NCI-H1694 (cell line): ENCODE measurements at places on chromosomes 12 and 14.
A peak's percentile ranks its signal among the peaks of the same experiment; 100 is the strongest.

GRCh38 chr14:35825968-35826217 lies 245 bp upstream of the BRMS1L start:
- no peak for DNase-seq

DNA sequence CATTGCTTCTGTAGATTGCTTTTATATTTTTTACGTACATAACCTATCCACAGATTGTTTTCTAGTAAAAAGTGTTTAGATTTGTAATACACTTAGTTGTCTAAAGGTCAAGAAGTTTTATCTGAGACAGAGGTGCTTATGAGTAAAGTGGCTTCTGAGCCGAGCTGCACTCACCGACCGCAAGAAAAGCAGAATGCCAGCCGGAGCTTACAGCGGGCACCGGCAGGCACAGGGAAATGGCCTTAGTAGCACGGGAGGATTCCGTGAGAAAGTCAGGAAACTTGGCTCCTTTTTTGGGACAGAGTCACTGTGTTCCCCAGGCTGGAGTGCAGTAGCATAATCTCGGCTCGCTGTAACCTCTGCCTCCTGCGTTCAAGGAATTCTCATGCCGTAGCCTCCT lies 29.8 kb downstream of the PIWIL1 start:
- no peak for DNase-seq

DNA sequence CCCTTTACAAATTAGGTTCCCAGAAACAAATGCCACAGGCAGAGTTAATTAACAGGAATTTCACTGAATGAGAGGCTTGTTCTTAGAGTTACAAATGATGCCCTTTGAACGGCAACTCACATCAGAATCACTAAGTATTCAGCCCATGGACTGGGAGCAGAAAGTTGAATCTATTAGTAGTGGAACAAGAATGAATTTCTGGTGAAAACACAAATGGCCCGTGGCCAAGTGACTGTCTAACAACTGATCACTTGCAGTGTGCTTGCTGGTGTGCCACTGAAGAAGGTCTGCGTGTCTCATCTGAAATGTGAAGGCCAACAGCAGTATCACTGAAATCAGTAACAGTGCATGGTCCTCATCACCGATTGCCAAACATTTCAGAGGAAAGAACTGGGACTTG lies 893.4 kb upstream of the TMEM132C start:
- DNase-seq = no peak

GRCh38 chr12:59940631-59941342 lies 345.0 kb downstream of the SLC16A7 start:
- no peak for DNase-seq

DNA sequence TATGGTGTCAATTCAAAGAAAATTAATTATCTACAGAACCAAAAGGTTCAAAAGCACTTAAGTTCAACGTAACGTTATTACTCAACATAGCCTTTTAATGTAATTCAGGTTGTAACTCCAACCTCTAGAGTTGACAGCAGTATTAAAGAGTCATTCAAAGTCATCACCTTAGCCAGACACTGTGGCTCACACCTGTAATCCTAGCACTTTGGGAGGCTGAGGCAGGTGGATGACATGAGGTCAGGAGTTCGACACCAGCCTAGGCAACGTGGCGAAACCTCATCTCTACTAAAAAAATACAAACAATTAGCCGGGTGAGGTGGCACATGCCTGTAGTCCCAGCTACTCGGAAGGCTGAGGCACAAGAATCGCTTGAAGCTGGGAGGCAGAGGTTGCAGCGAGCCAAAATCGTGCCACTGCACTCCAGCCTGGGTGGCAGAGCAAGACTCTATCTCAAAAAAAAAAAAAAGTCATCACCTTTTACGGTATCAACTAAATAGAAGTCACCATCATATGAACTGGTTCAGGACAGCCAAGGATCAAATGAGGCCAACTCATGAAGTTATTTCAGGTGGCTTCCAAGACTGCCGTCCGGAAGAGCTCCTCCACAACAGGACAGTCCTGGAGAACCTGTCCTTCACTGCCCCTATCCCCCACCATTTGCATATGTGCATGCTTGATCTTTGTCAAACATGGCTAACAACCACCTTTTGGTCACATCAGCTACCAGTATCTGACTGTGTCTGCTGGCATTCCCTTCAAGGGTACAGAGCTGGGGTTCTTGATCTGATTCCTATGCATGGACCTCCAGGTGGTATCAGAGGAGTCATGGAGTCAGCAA lies 4.2 kb downstream of the PPTC7 start:
- DNase-seq = no peak

DNA sequence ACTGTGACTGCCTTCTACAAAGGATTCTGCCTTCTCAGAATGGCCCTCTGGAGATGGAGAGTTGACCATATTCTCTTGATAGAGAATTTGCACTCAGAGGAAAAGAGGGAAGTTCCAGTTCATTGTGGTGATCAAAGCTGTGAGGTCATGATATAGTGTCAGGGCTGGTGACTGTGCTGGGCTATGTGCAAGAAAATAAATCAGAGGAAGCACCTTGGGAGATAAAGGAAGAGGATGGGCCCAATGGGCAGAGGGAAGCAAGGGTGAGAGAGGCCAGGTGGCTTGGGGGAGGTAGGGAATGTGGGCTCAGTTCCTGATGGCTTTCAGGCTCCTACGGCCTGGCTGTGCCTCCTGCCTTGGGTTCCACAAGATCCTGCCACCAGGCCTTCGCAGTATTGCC lies 145.8 kb downstream of the SLC8A3 start:
- DNase-seq = no peak

- no peak for DNase-seq
Measured at GRCh38 chr14:78152201-78153063, 17.7 kb upstream of the NRXN3 start.

GRCh38 chr14:77271113-77271710 lies at the start of gene NGB:
NGB (minus strand) TSS chr14:77271206; CDS start chr14:77270937, 269 bp downstream.
- DNase-seq = no peak

DNA sequence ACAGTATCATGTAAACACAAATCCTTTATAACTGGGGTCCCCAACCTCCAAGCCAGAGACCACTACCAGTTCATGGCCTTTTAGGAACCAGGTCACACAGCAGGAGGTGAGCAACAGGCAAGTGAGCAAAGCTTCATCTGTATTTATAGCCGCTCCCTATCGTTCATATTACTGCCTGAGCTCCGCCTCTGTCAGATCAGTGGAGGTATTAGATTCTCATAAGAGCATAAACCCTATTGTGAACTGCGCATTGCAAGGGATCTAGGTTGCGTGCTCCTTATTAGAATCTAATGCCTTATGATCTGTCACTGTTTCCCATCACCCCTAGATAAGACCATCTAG lies 49.9 kb downstream of the LRP6 start:
- no peak for DNase-seq

GRCh38 chr12:111428728-111429175 lies 23.0 kb downstream of the SH2B3 start:
- no peak for DNase-seq

- no peak for DNase-seq
Measured at GRCh38 chr12:32331133-32331532, 68.2 kb upstream of the FGD4 start.

DNA sequence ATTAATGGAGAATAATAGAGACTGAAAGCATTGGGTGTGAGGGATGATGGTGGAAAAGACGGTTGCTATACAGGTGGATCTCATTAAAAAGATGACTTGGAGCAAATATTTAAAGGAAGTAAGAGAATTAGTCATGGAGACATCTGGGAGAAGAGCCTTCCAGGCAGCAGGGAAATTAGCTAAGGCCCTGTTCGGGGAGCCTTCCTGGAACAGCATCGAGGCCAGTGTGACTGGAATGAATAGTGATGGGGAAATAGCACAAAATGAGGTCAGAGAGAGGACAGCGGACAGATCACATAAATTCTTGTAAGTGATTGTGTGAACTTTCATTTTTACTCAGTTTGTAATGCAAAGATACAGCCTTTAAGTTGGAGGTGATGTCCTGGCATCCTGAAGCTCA lies 842.3 kb downstream of the SLC6A15 start:
- DNase-seq = no peak

DNA sequence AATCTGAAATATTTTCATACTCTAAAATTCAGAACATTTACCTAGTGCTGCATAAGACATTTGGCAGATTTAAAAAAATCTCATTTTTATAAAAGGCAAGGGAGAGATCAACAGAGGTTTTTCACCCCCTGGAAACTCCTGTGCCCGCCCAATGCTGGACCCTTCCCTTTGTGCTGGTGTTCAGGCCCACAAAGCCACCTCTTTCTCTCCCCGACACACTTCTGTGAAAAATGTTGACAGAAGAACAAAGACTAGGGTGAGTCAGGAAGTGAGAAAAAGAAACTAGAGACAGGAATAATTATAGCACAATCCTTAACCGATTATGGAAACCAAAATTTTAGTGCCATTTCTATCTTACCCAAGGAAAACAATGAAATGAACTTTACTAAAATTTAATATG lies 197.7 kb upstream of the STXBP6 start:
- DNase-seq = no peak

DNA sequence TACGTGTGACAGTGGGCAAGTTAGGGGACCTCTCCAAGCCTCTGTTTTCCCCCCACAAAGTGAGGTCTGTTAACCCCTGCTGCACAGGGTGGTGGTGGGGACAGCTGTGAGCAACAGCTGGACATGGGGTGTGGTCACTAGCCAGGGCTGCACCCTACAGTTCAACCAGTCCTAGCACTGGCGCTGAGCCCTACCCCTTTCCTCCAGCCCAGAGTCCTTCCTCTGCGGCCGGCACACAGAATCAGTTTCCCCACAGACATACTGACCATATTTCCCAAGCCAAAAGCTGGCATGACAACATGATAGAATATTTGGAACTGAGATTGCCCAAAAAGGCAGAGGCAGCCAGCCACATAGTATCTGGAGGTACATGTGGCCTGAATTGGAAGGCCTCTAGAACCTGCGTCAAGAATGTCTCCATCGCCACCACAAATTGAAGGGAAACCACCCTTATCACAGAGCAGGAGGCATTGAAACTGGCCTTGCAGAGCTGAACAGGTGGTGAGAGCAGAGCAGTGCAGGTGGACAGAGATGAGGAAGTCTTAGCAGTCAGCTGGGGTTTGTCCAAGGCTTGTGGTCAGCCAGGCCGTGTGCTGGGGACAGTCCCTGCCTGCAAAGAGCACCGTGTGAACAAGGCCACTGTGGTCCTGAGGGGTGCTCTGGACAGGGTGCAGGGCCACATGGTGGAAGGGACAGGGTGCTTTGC lies 21.2 kb downstream of the DEGS2 start:
- DNase-seq = no peak

GRCh38 chr12:71135812-71136176 lies 22.0 kb downstream of the TSPAN8 start:
- no peak for DNase-seq

DNA sequence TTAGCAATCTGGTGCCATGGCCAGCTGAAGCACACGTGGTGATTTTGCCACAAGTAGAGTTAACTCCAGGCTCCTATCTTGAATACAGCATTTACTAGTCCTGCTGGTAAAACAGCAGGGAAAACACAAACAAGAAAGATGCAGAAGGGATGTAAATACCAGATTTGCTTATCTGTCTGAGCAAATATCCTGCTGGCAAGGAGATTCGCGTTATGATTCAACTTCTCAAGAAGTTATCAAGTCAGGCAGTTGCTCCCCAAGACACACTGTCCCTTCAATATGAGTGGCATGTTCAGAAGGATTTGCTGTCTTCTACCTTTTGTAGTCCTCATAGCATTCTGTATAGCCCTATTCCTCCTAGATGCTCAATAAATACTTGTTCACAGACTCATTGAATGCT lies 171.2 kb upstream of the EGLN3 start:
- no peak for DNase-seq

GRCh38 chr12:49651855-49652254 lies 28.5 kb downstream of the PRPF40B start:
- DNase-seq = peak; percentile 0

- DNase-seq = no peak
Measured at GRCh38 chr12:6523708-6524107, 10.6 kb upstream of the GAPDH start.

- DNase-seq = no peak
Measured at GRCh38 chr14:76697246-76697905, 63.9 kb upstream of the VASH1 start.

DNA sequence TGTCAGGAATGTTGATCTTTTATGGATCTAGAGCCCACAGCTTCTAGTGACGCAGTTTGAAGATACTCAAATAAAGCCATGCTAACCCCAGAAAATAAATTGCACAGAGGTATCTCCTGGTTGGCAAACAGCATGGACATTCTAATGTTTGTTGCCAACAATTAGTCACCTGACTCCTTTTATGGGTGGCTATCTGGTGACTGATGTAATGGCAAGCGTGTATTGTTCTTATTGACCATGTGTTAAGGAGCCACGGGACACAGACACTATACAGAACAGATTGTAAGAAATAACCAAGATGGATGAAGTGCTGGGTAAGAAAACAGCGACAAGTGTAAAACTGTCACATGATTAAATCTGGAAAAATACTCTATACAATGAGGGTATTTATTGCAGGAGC lies 401.3 kb upstream of the PDE3A start:
- no peak for DNase-seq

- DNase-seq = no peak
Measured at GRCh38 chr12:42590330-42590934, 886 bp upstream of the PRICKLE1 start.

- no peak for DNase-seq
Measured at GRCh38 chr12:44464180-44464579, 411.9 kb downstream of the NELL2 start.

DNA sequence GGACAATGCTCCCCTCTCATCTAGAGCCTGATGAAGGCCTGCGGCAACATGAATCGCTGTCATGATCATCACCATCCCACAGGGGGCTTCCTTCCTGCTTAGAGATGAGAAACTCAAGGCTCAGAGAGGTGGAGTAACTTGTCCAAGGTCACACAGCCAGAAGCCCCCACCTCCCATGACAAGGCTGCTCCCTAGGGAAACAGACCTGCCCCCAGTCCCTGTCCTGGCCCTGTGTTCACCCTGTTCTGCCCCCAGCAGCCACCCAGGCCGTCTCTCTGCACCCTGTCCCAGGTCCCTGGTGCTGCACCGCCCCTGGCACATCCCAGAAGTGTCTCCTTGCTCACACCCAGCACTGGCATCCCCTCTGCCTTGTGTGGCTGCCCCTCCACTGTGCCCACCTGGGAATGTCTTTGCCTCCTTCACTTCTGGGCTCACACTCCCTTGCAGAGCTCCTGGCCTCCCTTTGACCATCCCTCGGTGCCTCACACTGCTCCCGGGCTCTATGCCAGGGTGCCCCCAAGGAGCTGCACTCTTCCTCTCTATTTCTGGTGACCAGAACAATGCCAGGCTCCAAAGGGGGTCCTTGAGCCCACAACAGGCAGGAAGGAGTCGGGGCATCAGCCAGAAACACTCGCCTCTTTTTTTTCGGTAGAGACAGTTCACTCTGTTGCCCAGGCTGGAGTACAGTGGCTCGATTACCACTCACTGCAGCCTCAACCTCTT lies 70.5 kb downstream of the BCL11B start:
- peak; percentile 54 for DNase-seq

- no peak for DNase-seq
Measured at GRCh38 chr14:99664937-99665273, 19.2 kb upstream of the CYP46A1 start.

GRCh38 chr14:88470542-88471440 lies 84.0 kb downstream of the PTPN21 start:
- no peak for DNase-seq

DNA sequence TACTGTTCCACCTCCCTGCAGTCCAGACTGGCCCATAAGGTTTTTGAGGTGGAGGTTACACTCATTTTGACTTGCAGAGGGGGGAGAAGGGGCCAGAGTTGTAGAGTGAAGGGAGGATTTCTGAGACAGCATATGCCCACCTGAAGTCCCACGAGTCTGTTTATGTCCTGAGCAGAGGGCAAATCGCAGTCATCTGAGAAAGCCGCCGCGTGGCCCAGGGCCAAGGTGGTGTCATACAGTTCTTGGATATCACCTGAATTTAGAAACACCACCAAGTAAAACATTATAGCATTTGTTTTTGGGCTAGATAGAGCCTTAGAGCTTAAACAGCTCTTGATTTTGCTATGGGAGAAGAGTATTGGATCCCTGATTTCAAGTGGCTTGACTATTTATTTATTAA lies 30.9 kb downstream of the TDG start:
- no peak for DNase-seq
